ENCODE measurements at places on chromosomes 11 and 22. TPM values are rescaled to one million over a fixed set of nuclear protein-coding genes. Genes with fewer than 3 reads are reported as not detected.

The MRGPRF gene
- 0.24 TPM for total RNA-seq

The AQP11 gene
- 0.18 TPM for total RNA-seq

The MFRP gene
- 0.39 TPM for total RNA-seq

The MOGAT2 gene
- not detected for total RNA-seq

The THYN1 gene
- 71.5 TPM for total RNA-seq

The MS4A1 gene
- total RNA-seq = not detected

The KRTAP5-9 gene
- total RNA-seq = not detected

The ST14 gene
- total RNA-seq = not detected

The NTM gene
- 13.2 TPM for total RNA-seq

The SLC6A5 gene
- total RNA-seq = not detected

The DGAT2 gene
- 3.0 TPM for total RNA-seq

The TMPRSS13 gene
- total RNA-seq = 0.06 TPM

The ALKBH3 gene
- total RNA-seq = 31.2 TPM

DNA sequence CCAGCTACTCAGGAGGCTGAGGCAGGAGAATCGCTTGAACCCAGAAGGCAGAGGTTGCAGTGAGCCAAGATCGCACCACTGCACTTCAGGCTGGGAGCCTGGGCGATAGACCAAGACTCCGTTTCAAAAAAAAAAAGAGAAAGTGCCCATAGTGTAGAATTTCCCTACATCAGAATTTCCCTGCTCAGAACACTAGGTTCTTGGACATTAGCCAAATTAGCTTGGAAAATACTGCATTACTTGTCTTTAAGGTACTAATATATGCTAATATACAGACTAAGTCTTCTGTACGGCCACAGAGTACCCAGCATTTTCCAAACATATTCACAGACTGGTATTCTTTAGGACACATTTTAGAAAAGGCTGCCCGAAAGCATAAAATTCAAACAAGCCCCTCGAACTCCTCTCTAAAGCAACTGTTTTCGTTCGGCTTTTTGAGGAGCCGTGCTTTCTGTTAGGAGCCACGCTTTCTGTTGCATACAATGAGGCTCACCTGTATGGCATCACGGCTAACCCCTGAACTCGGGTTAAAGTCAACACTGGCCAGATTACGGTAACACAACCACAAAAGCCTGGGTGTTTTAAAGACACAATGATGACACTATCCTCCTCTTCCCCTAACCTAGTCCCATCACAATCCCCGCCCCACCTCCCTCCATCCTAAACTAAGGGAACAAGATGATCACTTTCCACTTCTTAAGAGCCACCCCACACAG lies 18.4 kb downstream of the TNKS1BP1 start:
- DNase-seq = no peak

GRCh38 chr11:111179184-111179910 lies 66.2 kb upstream of the POU2AF2 start:
- no peak for DNase-seq

GRCh38 chr11:118193910-118194566 lies 17.6 kb upstream of the SCN2B start:
- no peak for DNase-seq

- no peak for DNase-seq
Observed at GRCh38 chr11:116793772-116794097, 2.1 kb upstream of the APOA5 start.

DNA sequence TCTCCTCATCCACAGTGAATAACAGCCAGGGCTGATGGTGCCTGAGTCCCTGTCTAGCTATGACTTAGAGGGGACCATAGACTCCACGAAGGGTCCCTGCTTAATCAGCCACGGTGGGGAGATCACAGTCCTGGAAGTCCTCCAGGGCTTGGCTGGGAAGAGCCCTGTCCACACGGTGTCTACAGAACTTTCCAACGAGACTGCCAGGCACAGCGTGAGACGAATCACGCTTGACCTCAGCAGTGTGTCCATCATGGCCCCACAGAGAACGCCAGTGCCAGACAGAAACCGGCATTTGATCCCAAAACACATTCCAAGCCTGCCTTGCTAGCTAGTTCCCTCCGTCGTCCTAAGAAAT lies 143.4 kb downstream of the CRYBB2 start:
- no peak for DNase-seq

- DNase-seq = peak; percentile 9
Observed at GRCh38 chr22:39808081-39808480, 85.5 kb downstream of the ENTHD1 start.

GRCh38 chr22:46219636-46220035 lies 30.5 kb downstream of the CDPF1 start:
- DNase-seq = no peak

- DNase-seq = no peak
Observed at GRCh38 chr11:8688414-8689362, 6.1 kb downstream of the RPL27A start.

DNA sequence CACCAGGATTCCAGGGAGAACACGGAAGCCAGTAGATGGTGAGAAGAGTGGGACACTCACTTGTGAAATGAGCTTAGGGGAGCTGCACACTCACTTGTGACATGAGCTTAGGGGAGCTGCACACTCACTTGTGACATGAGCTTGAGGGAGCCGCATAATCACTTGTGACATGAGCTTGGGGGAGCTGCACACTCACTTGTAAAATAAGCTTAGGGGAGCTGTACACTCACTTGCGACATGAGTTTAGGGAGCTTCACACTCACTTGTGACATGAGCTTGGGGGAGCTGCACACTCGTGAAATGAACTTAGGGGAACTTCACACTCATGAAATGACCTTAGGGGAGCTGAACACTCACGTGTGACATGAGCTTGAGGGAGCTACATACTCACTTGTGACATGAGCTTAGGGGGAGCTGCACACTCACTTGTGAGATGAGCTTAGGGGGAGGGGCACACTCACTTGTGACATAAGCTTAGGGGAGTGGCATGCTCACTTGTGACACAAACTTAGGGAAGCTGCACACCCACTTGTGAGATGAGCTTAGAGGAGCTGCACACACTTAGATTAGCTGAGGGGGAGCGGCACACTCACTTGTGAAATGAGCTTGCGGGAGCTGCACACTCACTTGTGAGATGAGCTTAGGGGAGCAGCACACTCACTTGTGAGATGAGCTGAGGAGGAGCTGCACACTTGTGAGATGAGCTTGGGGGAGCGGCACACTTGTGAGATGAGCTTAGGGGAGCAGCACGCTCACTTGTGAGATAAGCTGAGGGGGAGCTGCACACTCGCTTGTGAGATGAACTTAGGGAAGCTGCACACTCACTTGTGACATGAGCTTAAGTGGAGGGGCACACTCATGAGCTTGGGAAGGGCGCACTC lies 59.0 kb downstream of the NCAPD3 start:
- no peak for DNase-seq

- peak; percentile 60 for DNase-seq
Observed at GRCh38 chr11:3049430-3050243, 7.6 kb downstream of the CARS1 start.

DNA sequence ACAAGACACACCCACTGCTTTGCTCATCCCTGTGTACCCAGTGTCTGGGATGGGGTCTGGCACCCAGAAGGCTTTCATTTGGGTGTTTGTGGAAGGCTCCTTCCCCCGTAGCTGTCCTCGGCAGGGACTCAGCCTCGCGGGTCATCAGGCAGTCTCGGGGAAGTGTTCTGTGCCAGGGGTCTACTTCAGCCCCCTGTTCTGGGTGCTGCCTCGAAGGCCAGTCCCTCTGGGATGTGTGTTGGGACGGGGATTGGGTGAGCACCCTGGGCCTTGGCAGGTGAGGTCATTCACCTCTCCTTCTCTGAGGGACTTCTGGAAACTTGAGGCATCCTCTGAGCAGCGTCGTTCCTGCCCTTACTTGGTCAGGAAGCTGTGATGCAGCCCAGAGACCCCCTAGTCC lies 65.5 kb downstream of the RPUSD4 start:
- DNase-seq = no peak

- no peak for DNase-seq
Observed at GRCh38 chr11:68127714-68128681, 6.8 kb upstream of the CHKA start.

DNA sequence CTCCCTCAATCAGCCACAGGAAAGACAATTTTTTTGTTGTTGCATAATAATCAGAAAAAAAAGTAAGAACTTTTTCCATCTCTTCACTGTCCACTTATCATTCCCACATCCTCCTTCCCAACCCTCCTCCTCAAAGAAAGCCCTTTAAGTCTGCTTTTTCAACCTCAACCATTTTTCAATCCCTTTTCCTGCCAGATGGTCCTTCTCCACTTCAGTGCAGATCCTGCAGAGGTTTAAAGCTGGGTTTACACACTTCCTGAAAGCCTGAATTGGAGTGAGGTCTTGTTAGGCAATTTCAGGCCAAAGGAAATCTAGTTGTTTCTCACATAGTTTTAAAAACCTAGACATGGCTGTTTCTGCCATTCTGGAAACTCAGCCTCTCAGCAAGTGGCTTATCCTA lies 78.3 kb downstream of the RPL27A start:
- DNase-seq = no peak

- no peak for DNase-seq
Observed at GRCh38 chr11:133996671-133997070, 39.9 kb upstream of the IGSF9B start.

GRCh38 chr22:47386812-47387510 lies 624.5 kb downstream of the TBC1D22A start:
- DNase-seq = no peak

DNA sequence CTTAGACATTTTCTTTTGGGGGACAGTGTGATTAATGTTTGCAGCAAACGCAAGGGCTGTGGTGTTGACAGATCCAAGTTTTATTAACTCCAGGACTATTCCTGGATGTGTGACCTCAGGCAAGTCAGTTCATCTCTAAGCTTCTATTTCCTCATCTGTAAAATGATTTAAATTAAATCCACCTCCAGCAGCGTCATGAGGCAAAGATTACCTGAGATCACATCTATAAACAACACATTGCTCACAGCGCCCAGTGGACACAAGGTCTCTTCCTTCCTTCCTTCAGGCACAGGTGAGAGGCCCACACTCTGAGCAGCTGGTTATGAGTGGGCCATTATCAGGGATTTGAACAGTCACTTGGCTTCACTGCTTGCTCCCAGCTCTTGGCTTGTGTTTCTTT lies 111.2 kb upstream of the RASSF10 start:
- no peak for DNase-seq

GRCh38 chr11:76161261-76161961 lies 44.9 kb downstream of the WNT11 start:
- no peak for DNase-seq

GRCh38 chr11:30314625-30315024 lies 8.3 kb upstream of the ARL14EP start:
- no peak for DNase-seq

DNA sequence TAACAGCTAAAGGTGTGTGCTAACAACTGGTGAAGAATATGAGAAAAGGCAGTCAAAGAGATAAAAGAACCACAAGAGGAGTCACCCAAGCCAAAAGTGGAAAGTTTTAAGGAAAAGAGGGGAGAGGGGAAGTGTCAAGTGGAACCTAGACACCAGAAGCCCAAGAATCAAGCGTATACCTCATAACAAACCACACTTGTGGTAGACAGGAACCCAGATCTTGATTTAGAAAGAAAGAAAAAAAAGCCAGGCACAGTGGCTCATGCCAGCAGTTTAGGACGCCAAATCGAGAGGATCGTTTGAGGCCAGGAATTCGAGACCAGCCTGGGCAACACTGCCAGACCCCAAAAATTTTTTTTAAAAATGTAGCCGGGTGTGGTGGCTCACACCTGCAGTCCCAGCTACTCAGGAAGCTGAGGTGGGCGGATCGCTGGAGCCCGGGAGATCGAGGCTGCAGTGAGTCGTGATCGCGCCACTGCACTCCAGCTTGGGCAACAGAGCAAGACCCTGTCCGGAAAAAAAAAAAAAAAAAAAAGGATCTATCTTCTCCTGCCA lies 877 bp downstream of the SLC25A17 start:
- DNase-seq = no peak

DNA sequence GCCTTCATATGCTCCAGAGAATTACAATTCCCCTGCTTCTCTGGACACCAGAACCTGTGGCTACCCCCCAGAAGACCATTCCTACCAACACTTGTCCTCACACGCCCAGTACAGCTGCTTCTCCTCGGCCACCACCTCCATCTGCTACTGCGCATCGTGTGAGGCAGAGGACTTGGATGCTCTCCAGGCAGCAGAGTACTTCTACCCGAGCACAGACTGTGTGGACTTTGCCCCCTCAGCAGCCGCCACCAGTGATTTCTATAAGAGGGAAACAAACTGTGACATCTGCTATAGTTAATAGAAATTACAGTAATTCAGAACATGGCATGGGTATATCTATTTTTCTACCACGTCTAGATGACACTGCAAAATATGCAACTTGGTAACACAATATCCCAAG lies 9.8 kb downstream of the POU2AF3 start:
- DNase-seq = no peak

DNA sequence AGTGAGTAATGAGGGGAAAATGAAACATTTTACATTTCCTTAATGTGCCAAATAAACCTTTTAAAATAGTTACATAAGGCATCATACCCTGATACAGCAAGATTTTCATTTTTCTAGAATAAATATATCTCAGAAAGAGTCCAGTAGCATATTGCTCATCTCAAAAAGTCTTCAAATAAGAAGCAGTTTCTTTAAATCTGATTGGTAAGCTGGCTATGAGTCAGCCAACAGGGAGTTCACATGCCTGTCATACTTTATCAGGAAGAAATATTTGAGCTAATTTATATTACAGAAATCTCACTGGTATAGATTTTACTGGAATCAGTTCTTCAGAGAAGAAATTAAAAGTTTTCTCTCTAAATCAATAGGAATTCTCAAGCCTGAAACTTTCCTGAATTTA lies 258.1 kb downstream of the C11orf87 start:
- DNase-seq = no peak

DNA sequence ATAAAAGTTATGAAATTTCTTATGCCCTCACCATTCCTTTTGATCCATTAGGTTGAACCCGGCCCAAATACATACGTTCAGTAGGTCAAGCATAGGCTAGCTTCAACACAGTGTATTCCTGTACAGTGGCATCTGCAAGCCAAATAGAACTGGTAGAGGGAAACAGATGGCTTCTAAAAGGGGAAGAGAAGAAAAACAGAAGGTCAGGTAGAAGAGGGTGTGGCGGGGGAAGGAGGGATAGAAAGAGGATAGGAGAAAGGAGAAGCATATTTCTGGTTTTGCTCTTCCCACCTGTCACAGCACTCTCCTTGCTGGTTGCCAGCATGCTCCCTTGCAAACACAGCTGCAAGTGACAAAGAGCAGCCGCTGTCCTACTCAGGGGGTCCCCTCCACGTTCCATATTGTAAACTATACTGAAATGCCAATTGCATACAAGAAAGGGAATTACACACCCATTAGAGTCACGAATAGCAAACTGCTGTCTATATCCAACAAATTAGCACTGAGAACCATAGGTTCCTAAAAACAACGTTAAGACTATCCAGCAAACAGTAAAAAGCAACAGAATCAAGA lies 71.8 kb downstream of the PHF21A start:
- no peak for DNase-seq

DNA sequence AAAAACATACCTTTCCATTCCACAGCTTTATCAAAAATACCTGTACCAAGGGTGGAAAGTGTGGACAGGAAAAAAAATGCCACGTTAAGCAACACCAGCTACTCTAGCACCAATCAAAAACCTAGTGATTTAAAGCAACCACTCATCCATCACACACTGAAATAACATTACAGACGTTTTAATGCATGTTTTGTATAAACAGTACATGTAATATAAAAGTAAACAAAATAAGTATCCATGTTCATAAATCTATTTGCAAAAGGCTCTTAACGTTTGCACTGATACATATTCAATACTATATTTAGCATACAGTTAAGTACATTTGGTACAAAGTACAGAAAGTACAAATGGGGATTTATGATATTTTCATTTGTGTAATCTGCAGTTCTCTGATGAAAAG lies 38.7 kb downstream of the CHKA start:
- no peak for DNase-seq

- DNase-seq = no peak
Observed at GRCh38 chr11:11505190-11505589, 116.6 kb downstream of the GALNT18 start.

GRCh38 chr11:35974882-35975589 lies 31.2 kb downstream of the LDLRAD3 start:
- no peak for DNase-seq
